ENCODE measurements at places on chromosomes 4 and X.
A peak's percentile ranks its signal among the peaks of the same experiment; 100 is the strongest.

GRCh38 chr4:67568820-67569219 lies 10.3 kb downstream of the STAP1 start:
- no peaks in the 10 kb centered on the region for H3K27me3 ChIP-seq
- no peak overlapping the region for H3K4me3 ChIP-seq
- DNase-seq: no peak
- no peaks in the 10 kb centered on the region for H3K4me1 ChIP-seq

DNA sequence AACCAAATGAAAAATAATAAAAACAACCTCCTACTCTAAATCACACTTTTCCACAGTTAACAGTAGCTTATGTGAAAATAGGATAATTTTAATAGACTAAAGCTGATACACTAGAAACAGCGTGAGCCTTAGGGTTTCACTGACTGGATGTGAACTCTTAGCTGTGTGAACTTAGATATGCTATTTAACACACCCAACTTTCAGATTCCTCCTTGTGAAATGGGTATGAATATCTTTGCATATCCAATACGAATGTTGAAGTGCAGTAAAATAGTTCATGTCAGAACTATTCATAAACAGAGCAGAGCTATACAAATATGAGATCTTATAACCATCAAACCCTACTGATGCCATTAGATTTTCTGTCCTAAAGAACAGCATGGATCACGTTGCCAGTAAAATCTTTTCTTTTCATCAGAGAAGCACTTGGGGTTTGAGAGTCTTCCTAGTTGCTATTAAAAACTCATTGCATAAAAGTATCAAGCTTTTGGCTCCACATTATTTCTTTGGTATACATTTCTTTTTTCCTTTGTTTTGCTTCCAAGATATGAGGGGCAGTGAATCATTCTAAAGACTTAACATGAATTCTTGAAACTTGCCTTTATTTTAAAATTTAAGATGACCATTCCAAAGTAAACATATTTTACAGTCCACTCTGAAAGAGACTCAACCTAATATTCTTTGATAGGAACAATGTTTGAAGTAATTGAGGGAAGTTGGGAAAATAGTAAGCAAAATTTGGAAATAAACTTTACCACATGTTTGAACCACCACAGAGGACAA lies 102.4 kb downstream of the CPE start:
- H3K27me3 ChIP-seq: no peaks in the 10 kb centered on the region
- H3K4me1 ChIP-seq: peaks cover 5% of the 10 kb centered on the region
- no peak overlapping the region for H3K27ac ChIP-seq

DNA sequence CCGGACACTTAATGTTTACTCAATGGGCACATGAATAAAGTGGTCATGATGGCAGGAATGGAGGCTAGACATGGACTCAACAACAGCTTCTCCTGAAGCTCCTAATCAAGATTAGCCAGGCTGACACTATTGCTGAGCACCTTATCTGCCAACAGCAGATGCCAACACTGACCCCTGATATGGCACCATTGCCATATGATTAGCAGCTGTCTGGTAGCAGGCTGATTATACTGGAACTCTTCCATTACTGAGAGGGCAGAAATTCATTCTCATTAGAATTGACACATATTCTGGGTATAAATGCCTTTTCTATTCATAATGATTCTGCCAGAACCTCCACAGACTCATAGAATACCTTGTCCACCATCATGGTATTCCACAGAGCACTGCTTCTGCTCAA lies 18.4 kb upstream of the AFF1 start:
- H3K4me3 ChIP-seq: no peak overlapping the region
- no peak for DNase-seq

GRCh38 chr4:184648054-184648312 lies 1.3 kb downstream of the CASP3 start:
- no peaks in the 10 kb centered on the region for H3K27me3 ChIP-seq
- H3K27ac ChIP-seq: peak overlapping the region; percentile 93
- no peak for DNase-seq

DNA sequence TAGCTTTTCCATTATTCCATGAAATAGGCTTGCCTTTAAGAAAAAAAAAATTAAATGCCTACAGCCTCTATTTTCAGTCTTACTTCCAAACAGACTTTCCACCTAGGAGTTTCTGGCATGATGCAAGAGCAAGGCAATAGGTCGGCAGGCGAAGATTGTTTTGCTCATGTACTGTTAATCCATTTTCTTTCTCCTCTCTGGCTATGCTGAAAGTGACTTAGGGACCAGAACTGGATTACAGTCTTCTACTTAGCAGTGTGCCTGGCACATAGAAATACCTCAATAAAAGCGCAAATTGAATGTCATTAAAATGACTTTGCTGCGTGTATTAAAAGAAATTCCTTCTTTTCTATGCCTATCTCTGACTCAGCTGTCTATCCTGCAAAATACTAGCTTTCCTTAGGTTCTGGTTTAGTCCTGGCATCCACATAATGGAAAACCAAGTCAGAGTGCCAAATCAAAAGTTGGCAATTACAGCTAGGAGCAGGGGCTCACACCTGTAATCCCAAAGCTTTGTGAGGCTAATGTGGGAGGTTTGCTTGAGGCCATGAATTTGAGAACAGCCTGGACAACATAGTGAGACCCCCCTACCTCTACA lies 51.9 kb downstream of the CC2D2A start:
- H3K4me3 ChIP-seq: no peak overlapping the region
- no peaks in the 10 kb centered on the region for H3K36me3 ChIP-seq
- no peaks in the 10 kb centered on the region for H3K27me3 ChIP-seq
- DNase-seq: peak; percentile 7
- no peak overlapping the region for H3K27ac ChIP-seq

DNA sequence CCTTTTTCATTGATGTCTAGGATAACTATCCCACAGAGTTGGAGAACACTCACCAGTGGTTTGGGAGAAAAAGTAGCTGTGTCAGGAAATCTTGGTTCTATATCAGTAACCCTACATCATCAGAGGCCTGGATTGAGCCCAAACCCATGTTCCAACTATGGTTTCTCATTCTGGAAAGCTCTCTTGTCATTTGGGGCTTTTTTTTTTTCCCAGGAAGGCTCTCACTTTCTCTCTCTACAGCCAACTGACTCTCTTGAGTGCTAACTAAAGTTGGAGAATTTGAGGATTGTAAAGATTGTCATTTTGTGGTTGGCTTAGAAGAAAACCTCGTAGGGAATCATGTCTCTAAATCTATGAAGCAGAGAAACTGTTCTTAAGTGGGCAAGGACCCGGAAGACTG lies 228.2 kb upstream of the DIPK2B start:
- no peaks in the 10 kb centered on the region for H3K36me3 ChIP-seq
- no peak for DNase-seq
- no peaks in the 10 kb centered on the region for H3K4me1 ChIP-seq
- no peak overlapping the region for H3K4me3 ChIP-seq

DNA sequence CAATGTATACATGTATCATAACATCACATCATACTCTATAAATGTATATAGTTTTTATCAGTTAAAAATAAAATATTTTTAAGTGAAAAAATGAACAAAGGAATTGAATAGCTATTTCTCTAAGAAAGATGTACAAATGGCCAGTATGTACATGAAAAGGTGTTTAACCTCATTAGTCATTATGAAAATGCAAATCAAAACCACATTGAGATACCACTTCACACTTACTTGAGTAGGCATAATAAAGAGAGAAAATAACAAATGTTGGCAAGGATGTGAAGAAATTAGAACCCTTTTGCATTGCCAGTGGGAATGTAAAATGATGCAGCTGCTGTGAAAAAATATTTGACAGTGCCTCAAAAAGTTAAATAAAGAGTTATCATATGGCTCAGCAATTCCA lies 95.5 kb downstream of the IRS4 start:
- no peaks in the 10 kb centered on the region for H3K4me1 ChIP-seq
- H3K27ac ChIP-seq: no peak overlapping the region

DNA sequence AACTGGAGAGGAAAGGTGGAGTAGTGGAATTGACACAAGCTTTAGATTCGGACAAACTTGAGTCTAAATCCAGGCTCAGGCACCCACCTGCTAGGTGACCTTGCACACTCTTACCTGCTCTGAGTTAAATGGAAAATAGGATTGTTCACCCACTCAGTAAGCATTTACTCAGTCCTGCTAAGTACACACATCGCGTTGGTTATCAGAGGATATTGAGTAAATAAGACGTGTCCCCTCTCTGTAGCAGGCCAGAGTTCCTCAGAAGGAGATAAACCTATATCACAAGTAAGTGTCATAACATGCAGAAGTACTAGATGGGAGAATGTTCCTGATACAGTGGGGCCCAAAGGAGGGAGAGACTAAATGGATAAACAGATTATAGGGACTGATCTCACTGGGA lies 117.7 kb downstream of the SMIM20 start:
- H3K27ac ChIP-seq: no peak overlapping the region
- no peak for DNase-seq
- no peaks in the 10 kb centered on the region for H3K4me1 ChIP-seq
- peaks cover 19% of the 10 kb centered on the region for H3K27me3 ChIP-seq
- no peaks in the 10 kb centered on the region for H3K36me3 ChIP-seq
